ENCODE measurements at places on chromosomes 16 and 17.

- no peak for DNase-seq
These were observed 3.5 kb downstream of the SMTNL2 start for GRCh38 chr17:4587803-4588202.

- no peak for DNase-seq
These were observed 61.5 kb upstream of the FBXO47 start for GRCh38 chr17:39028690-39029089.

DNA sequence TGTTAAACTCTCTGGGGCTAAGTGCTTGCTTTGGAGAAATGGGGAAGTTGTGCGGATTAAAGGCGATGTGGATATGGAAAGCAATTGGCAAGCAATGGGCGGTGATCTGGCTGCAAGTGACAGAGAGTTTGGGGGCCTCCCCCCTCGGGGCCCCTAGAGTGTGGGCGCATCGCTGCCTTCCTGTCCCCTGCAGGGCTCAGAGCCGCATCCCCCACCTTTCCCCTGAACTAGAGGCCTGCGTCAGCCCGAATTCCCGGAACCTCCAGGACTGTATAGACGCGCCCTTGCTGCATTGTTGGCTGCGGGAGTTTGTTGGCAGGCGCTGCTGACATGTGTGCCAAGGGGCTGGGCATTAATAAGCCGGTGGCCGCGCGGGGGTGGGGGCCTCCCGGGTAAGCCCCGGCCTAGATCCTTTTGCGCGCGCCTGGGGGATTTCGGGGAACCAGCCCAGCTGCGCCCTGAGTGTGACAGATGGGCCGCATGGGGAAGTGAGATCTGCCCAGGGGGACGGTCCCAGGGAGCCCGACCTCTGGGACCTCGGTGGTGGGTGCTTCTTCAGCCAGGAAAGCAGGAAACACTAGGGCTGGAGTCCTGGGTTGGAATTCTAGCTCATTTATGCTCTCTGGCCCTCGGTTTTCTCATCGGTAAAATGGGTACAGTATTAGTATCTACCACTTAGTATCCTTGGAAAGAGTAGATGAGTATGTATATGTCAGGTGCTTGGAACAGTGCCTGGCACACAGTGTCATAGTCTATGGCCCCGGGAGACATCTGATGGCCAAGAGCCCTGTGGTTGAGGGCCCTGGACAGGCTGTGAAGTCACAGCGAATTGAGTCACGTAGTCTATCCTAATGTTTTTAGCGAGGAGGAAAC, 1.0 kb downstream of the EEF2K start:
- peak; percentile 39 for DNase-seq

DNA sequence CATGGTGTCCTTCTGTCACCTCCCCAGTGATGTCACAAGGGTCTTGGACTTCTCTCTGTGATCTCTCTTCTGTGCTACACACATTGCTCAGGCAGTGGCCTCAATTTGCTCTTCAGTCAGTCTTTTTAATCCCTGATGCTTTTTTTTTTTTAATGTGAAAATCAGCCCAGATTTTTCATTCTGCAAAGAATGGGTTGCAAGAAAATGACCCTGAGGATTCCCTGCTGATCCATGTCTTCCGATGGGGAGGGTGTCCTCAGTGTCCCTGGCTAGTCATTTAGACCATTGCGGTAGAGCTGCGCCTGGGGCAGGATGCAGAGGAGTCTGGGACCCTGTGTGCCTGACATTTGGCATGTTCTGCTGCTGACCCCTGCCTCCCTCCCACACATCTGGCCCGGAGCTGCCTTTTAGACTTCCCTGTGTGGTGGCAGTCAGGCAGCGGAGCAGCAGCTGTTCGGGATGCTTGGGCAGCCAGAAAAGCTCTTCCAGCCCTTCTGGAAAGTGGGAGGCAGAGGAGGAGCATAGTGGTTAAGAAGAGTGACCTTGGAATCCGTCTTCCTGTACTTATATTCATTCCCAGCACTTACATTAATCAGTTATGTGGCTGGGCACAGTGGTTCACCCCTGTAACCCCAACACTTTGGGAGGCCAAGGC, 12.3 kb downstream of the GPT2 start:
- DNase-seq, result no peak

DNA sequence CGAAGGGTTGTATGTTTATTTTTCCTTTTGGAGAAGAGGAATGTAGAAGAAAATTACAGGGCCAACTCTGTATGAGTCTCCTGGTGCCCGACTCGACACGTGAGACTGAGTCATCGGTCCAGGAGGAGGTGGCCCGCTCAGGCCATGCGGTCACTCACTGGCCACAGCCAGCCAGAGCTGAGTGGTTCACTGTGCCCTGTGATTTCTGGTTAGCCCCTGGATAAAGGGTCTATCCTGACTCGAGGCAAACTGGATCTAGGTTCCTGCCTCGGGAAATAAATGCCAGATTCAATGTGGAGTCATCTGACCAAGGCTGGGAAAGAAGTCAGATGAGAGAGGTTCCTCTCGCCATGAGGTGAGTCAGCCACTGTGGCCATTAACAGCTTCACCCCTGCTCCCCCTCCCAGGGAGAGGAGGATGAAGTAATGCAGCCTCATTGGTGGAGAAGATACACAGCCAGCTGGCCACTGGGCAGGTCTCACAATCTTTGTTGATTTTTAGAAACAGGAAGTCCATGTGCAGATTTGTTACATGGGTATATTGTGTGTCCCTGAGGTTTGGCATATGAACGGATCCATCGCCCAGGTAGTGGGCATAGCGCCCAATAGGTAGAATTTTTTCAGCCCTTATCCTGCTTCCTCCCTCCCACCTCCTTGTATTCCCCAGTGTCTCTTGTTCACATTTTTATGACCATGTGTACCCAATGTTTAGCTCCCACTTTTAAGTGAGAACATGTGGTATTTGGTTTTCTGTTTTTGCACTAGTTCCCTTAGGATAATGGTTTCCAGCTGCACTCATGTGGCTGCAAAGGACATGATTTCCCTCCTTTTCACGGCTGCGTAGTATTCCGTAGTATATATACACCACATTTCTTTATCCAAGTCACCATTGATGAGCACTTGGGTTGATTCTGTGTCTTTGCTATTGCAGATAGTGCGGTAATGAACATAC, 21.7 kb upstream of the USP36 start:
- DNase-seq, result no peak

DNA sequence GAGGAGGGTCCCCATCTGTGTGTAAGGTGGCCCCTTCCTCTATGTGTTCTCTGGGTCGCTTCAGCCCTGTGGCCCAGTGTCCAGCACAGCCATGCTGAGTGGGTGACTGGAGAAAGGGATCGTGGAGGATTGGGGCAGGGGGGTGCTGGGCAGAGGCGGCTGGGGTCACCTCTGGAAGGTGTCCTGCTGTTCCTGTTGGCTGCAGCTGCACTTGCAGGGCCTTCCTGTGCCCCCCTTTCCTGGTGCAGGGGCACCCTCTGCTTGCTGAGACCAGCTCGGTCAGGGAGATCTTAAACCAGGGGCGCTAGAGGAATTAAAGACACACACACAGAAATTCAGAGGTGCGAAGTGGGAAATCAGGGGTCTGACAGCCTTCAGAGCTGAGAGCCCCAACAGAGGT, 11.1 kb downstream of the IL32 start:
- DNase-seq, result no peak

DNA sequence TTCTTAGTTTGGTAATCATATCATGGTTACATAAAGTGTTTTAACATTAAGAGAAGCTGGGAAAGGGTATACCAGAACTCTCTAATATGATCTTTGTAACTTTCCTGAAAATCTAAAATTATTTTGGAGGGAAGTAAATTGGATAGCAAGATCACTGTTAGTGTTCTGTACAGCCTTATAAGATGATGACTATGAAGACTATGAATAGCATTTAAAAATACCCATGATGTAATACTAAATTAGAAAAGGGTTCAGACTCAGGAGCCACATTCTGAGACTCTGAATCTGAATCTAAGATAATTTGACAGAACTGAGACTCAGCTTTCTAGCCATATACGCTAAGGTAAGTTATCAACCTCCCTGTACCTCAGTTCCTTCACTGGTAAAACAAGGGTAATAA, 208.0 kb upstream of the C17orf78 start:
- no peak for DNase-seq

All from LNCaP clone FGC (cell line).